ENCODE measurements at places on chromosomes 5 and 9. TPM values are rescaled to one million over a fixed set of nuclear protein-coding genes. Genes with fewer than 3 reads are reported as not detected.

DNA sequence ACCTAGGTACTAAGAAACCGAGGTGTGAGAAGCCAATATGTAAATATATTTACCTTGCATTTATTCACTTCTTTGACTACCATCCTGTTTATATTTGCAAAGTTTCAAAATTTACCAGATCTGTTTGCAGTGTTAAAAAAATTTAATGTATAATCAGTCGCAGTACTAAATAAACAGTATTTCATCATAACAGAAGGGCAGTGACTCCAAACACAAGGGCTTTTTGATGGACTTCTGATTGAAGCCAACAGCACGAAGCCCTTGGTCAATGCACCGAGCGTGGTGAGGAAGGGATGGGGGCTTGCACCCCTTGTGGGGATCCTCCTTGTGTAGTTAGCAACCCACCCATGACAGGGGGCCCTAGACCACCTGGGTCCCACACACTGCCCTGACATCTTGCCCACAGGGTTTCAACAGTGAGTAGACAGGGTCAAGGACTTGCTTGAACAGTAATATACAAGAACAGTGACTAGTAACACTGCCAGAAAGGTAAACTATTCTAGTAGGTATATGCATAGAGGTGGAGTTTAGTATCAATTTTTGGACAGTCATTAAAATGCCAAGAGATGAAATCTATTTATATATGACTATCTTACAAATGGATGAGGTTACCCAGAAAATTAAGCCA is 52.6 kb upstream of the TBC1D9B start:
- DNase-seq = no peak

DDX4 gene
- total RNA-seq = not detected

GRCh38 chr5:157186309-157187045 is 5.8 kb downstream of the ITK start:
- no peak for DNase-seq

OTP gene
- total RNA-seq = not detected

DIRAS2 gene
- total RNA-seq = 0.57 TPM

DNA sequence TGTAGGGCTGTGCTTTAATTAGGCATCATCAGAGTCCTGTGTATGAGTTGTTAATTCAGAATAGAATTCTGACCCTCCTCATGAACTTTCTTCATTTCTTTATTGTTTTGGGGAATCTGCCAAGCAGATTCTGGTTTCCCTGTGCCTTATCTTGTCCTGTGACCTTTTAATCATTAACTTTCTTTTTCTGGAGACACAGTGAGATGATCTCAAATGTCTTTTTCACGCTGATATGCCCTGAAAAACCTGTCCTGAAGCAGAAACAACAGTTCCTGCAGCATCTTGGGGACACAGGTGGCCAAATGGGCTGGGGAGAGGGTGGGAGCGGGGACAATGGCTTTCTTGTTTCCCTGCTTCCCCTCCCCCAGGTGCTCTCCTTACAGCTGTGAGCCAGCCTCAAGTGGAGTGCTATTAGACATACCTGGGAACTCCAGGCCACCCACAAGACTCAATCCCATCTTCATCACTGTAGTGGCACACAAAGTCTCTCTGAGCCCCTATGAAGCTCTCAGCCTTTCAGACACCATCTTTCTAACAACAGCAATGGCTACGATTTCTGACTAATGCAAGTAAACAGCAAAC is 213.8 kb downstream of the ATP10B start:
- DNase-seq = no peak

BNC2 gene
- 4.2 TPM for total RNA-seq

GRCh38 chr9:79465156-79465555 is 106.6 kb upstream of the TLE4 start:
- no peak for DNase-seq

DNA sequence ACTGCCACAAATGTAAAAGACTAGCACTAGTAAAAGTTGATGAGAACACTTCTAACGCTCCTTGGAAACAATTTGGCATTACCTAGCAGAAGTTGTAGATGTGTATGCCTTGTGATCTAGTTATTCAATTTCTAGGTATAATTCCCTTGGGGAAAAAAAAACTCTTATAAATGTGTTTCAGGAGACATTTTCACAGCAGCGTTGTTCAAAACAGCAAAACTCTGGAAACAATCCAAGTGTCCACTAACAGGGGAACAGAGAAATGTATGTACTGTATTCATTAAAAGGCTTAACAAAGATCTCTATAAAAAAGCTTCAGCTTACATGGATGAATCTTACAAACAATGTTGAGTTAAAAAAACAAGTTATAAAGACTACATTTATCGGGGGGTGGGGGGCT is 30.4 kb downstream of the NR3C1 start:
- DNase-seq = no peak

DNA sequence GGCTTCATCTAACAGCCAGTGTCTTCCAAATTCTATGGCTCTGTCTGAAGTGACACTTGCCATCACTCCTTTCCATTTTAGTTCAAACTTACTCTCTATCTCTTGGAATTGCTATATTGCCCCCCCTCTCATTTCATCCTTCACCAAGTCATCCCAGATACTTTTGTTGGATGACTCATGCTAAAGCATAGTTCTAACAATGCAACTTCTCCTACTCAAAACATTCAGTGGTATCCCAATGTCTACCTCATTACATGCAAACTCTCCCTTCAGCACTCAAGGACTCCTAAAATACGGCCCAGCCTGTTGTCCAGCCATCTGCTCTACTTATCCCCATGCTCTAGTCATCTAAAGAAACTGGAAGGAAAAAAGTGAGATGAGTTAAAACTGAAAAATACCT is 171.6 kb downstream of the RASEF start:
- DNase-seq = no peak

PDLIM4 gene
- 94.7 TPM for total RNA-seq

GRCh38 chr9:114012126-114012525 is 66.0 kb downstream of the AMBP start:
- DNase-seq = no peak

SLC6A7 gene
- total RNA-seq = 0.06 TPM

DBH gene
- not detected for total RNA-seq

IL9 gene
- not detected for total RNA-seq

HEXB gene
- 150 TPM for total RNA-seq

SLC36A2 gene
- not detected for total RNA-seq

DNA sequence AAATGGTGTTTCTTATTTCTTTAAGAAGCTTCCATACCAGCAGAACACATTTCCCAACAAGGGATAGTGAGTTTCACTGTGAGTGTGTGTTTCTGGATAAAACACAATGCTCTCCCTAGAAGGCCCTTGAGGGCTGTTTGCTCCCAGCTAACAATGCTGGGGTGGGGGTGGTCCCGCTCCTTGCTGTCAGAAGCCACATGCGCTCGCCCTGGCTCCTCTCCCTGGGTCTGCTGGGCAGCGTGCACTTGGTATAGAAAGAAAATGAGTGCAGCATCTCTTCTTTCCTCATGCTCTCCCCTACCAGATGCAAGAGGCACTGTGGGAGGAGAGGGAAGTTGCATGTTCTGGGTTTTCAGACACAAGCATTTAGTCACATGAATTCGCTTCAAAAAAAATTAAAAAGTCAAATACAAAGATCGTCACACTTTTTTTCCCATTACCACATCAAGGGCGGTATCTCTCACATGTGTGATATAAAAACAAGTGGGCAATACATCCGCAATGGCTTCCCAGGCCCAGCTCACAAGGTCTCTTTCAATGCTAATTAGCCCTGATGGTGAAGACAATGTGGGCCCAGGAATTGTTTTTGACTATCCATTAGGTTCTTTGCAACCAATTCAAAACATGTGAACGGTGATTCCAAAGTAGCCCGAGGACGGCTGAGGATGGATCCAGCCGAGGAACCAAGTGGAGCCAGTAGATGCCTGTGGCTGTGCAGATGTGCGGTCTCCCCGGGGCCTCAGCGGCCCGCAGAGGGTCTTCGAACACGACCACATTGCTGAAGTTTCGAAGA is 603.6 kb downstream of the IRX1 start:
- no peak for DNase-seq

FAXDC2 gene
- total RNA-seq = 0.12 TPM

DNA sequence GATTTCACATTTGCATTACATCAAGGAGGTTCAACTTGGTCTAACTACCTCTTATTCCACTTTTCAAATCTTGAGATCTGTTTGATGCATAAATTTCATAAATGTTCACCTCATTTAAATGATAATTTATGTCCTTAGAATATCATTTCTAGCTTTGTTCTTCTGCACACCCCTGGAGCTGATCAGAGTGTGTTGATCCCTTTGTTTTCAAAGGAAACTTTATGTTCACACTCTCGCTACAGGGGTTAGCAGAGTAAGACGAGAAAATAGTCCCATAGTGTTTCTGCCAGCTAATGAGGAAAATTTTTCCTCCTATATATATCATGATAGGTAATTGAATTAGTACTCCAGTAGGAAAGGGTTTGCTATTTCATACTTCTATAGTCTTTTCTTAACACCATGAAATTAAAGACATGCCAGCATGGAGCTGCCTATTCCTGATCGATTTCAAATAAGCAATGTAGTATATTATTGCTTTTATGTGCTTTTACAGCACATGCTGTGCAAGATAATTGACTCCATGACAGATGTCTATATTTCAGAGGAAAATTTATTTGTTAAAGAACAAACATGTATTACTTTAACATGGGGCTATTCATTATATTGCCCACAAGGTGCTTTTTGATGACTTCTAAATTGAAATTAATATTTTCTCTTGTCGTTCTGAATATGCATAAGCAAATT is 4.8 kb upstream of the PAM start:
- DNase-seq = no peak

IGFBPL1 gene
- total RNA-seq = 28.8 TPM

DNA sequence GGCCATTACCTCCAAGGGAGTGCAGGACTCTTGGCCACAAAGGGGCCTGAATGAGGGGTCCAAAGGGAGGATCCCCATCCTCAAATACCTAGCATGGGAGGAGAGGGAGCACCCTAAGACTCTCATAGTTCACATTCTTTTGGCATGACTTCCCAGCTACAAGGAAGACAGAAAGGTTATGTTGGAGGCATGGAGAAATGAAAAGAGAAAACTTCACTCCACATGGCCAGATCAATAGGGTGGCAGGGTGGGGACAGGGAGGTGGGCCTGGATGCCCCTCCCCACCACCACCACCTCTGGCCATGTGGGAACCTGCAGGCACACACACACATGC is 97.6 kb downstream of the PAX5 start:
- no peak for DNase-seq

DNA sequence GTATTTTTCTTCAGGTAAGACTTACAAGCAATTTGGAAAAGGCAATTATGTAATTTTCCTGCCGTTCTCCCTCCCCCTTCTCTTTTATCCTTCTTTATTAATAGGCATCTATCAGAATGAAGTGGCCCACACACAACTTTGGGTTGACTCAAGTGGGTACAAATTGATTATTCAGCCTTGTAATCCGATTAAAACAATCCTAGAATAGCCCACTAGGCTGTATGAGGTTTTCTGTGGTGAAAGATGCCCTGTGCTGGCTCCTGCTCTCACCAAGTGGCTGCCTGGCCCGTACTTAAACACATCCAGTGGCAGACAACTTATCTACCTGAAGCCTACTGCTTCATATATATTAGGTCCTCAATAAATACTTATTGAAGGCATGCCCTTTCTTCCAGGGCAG is 177.3 kb upstream of the C9orf72 start:
- no peak for DNase-seq

DNA sequence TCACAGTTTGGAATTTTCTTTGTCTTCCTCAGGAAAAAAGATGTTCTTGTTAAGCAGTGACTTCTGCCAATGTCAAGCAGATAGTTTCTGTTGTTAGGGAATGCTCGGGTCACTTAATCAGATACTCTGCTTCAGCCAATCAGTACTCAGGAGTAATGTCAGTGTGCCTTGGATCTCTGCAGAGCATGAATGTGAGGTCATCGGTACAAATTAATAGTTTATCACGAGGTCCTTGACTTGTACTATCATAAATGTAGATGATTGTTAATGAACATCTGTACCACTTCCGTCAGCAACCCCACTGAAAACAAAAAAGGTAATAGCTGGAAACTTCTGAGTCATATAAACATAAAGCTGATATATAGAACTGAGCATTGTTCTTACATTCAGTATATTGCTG is 73.6 kb downstream of the FBXL7 start:
- no peak for DNase-seq

PCDH12 gene
- total RNA-seq = 0.03 TPM

CNTNAP3B gene
- 11.8 TPM for total RNA-seq

GRCh38 chr9:135976944-135977343 is 15.8 kb upstream of the UBAC1 start:
- no peak for DNase-seq

SCGB3A2 gene
- not detected for total RNA-seq

PCDHGB7 gene
- total RNA-seq = 0.17 TPM

DNA sequence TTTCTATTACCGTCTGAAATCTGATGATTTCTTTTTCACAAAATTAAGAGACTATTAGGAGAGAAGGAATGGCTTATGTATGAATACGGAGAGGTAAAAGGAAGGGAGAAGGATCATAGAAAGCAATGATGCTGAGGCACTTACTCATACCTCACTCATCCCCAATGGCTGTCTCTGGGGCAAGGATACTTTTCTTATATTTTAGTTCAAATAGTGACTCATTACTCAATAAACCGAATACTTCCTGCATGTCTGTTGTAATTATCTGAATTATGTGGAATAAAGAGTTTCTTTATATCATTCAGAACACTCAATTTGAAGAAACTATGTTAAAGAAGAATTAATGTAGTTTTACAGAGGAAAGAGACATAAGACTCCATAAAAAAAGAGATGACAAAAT is 284.5 kb upstream of the NUDT12 start:
- DNase-seq = no peak

DNA sequence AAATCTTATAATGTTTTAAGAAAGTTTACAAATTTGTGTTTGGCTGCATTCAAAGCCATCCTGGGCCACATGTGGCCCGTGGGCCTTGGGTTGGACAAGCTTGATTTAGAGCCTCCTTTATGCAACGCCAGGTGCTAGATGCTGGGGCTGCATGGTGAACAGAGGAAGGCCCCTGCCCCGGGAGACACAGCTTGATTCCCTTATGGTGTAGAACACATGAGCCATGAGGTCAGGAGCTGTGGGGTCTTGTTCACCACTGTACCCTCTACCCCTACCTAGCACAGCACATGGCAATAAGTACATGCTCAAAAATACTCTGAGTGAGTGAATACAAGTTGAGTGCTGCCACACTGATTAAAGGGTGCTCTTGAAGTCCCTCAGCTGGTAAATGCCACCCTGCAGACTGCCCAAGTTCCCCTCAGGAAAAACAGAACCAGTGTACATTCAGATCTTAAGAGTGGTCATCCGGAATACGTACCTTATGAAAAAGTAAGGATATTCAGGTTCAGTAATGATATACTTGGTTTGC is 71.9 kb downstream of the ARRDC3 start:
- DNase-seq = no peak

DNA sequence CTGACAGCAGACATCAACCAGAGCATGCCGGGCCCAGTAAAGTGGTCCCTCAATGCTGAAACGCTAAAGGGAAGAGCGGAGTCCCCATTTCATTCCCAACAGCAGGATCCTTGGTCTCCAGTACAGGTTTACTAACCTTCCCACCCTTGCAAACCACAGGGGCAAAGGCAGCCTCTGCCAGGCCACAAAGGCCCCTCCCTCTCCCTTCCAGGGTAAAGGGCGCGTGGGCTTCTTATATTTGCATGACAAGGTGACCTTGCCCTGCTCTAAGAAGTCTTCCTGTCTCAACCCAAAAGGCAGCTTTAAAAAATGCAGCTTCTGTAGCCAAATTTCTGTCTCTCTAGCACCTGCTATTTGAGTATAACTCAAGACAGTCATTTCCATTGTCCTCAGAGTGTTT is 131.5 kb upstream of the PTCH1 start:
- DNase-seq = no peak
